ENCODE measurements at places on chromosomes 5 and 9.

DNA sequence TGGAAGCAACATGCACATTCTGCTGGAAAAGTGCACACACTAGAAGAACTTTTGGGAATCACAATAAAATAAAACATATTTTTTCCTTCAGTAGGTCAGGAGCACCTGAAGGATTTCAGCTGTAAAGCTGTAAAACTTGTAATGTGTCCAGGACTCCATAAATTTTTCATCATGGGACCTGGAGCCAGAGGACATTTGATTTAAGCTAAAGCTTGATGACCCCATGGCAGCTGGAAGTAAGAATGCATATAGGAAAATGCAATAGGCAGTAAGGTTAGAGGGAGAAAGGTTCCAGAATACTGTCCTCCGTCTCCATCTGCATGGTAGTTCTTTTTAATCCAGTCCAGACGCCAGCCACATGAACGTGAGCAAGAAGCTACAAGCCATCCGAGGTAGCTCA, 166.0 kb downstream of the ADAMTSL1 start:
- DNase-seq, result no peak

DNA sequence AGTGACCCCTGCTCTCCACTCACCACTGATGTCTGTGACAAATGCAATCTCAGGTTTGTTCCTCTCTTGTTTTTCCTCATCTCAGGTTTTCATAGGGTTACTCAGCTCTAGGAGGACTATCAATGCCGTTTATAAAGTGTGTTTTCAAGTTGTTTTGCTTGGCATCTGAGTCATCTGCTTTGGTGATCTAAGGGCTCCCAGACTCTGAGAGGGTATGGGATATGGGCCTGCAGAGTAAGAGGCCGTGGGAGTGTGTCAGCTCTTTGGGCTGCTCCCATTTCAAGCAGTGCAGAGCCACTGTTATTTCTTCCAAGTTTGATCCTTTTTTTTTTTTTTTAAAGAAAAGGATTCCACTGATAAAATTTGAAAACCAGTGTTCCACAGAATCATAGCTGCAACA, 46.3 kb downstream of the NNT start:
- DNase-seq, result no peak

DNA sequence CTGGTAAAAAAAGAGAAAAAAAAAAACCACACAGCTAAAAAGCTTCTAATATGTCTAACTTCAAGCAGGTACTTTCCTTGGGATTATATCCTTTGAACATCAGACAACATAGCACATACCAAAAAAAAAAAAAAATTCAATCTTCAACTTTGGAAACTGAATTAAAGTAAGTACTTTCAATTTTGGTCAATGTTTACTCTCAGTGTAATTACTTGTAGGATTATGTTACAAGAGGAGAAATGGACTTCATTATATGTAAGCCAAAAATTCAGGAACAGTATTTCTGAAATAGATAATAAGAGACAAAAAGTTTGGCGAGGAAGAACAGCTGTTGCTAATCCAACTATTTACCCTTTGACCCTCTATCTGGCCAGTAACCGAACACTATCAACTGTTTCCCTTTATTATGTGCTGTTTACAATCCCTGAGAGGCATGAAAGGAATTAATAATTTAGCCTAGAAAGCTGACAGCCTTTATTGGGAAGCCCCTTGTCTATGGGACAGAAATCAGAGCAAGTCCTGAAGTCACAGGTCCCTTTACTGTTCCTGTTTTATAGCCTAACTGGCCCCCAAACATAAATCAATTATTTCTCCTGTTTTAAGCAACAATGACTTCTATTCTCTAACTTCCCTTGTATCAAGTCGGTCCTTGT, 46.6 kb downstream of the NR6A1 start:
- no peak for DNase-seq

- DNase-seq, result no peak
These were observed 32.6 kb upstream of the IRX4 start for GRCh38 chr5:1915316-1915715.

DNA sequence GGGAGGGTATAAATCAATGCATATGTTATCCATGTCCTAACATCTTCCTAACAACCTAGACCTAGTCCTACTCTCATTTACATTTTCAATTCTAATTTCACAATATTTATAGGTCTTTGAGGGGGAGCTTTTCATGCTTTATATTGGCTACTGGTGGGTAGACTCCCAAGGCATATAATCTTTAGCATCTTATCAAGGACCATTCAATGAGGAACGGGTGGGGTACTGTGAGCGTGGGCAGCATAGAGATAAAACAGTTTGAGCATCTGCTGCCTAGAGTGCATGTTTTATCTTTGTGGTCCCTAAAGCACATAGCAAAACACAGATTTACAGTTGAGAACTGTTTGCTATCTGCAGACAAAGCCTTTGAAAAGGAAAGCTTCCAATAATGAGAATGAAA, 427.6 kb upstream of the WWC1 start:
- no peak for DNase-seq

- no peak for DNase-seq
These were observed at the start of gene CA9 for GRCh38 chr9:35673132-35674024. CA9 (plus strand) TSS chr9:35673928; CDS start chr9:35673960, 32 bp downstream.

- DNase-seq, result no peak
These were observed 627 bp downstream of the ARRDC1 start for GRCh38 chr9:137606005-137606621.

GRCh38 chr5:84137541-84137940, 247.1 kb downstream of the EDIL3 start:
- DNase-seq, result no peak

GRCh38 chr5:124179819-124180218, 566.6 kb downstream of the ZNF608 start:
- no peak for DNase-seq

DNA sequence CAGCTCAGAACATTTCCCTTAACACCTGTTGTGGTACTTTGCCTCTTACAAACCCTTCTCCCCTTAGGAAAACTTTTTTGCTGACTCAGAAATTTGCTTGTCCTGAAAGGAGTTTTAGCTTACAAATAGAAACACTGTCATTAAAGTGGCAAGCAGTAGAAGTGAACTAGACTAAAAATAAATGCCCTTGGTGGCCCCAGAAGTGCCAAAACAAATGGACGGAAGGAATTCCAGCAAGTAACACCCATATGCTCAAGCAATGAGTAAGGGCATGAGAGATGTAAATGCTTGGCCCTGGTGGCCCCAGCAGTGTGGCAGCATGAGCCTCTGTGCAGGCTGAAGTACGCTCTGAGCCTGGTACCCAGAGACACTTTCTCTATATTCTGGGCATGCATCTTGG, 8.6 kb downstream of the VLDLR start:
- no peak for DNase-seq

DNA sequence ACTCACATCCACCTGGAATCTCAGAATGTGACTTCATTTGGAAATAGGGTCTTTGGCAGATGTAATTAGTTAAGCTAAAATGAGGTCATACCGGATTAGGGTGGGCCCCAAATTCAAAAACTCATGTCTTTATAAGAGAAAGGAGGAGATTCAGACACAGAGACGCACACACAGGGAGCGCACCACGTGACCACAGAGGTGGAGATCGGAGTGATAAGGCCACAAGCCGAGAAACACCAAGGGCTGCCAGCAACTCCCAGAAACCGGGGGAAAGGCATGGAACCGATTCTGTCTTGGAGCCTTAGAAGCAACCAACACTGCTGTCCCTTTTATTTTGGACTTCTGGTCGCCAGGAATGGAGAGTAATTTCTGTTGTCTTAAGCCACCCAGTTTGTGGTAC, 31.8 kb upstream of the LMX1B start:
- no peak for DNase-seq

DNA sequence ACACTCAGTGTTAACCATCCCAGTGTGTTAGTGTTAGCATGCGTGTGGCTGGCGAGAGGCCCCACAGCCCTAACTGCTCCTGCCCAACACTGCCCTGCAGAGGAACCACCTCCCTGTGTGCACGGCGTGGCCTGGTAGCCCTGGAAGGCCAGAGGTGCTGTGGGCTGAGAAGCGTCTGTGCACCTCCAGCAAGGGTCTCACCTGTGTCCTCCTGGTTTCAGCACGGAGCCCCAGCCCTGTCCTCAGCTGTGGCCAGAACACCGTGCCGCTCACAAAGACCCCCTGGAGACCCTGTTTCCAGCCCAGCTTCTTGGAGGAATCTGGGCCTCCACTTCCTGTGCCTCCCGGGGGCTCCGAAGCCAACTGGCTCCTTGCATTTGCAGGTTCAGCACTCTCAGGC, 56.1 kb upstream of the NRARP start:
- no peak for DNase-seq

Data from NT2/D1 (cell line).